NCI-H1092 (cell line): ENCODE measurements at places on chromosomes 2 and 18.

DNA sequence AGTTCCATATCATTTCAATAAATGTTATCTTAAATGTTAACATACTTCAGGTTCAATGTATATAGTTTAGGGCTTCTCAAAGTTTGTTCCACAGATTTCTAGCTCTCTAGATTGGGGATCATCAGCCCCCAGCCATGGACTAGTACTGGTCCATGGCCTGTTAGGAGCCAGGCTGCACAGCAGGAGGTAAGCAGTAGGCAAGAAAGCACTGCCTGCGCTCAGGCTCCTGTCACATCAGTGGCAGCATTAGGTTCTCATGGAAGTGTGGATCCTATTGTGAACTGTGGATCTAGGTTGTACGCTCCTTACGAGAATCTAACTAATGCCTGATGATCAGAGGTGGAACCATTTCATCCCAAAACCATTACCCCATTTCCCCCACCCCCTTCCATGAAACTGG lies 531.1 kb downstream of the PARD3B start:
- no peak for DNase-seq

DNA sequence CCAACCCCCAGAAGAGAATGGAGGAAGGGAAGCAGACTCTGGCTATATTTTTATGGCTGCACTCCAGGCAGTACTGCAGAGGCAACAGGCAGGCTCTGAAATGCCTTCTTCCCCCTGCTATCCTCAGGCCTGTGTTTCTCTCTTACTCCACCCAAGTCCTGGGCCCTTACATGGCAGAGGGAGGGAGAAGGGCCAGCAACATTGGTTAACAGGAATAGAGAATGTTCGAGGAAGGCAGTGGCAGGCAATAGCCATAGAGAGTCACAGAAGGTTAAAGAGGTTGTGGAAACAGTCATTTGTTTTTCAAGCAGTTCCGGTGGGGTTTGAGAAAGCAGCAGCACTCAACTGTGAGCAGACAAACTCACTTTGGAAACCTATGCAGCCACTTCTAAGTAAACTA lies 15.1 kb upstream of the DARS1 start:
- DNase-seq = no peak

DNA sequence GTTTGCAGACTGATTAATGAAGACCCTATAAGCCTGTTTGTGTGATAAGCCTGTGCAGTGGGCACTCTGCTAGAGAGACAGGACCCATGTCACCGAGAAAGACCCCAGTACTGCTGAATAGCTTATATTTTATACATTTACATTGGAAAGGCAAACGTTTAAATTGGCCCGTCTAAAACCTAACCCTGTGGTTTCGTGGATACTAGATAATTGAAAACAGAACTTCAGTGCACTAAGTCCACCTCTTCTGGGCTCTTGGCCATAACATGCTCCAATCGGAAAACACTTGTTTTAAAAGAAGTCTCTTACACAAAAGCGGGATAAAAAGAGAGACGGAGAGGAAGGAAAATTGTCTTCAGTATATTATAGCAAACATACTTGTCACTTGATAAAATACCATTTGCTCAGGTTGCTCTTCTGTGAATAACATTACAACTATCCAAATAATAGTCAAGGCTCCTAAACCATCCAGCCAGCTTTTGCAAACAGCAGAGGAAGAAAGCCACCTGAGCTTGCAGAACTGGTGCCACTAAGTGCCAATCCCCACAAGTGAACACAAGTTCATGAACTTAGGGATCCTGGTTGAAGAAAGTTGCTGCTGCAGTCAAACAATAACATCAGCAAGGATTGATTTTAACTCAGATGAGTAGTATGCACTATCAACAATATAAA lies 218.4 kb upstream of the FN1 start:
- DNase-seq = no peak

GRCh38 chr2:69618362-69618761 lies 25.2 kb downstream of the AAK1 start:
- DNase-seq = no peak

GRCh38 chr2:40332191-40332826 lies 119.6 kb downstream of the SLC8A1 start:
- DNase-seq = no peak
